Stimulated activated CD4-positive, alpha-beta T cell treated with anti-CD3 and anti-CD28 coated beads, Interleukin-2, amount 100 ng/mL, for 24 hours (primary cell): ENCODE measurements at places on chromosomes 13 and 19.

DNA sequence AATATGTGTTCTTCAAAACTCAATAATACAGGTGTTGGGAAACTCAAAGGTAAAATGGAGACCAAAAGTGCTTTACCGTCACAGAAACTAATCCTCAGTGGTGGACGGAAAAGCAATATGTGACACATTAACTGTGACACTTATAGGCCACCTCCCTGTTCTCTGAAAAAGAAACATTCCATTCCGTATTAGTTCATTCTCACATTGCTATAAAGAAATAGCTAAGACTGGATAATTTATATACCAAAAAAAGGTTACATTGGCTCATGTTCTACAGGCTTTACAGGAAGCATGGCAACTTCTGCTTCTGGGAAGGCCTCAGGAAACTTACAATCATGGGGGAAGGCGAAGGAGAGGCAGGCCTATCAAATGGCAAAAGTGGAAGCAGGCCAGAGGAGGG is 435.3 kb upstream of the HTR2A start:
- no peak for DNase-seq

- no peak for DNase-seq
These were observed 845 bp downstream of the SPRY2 start for GRCh38 chr13:80339912-80340650.

DNA sequence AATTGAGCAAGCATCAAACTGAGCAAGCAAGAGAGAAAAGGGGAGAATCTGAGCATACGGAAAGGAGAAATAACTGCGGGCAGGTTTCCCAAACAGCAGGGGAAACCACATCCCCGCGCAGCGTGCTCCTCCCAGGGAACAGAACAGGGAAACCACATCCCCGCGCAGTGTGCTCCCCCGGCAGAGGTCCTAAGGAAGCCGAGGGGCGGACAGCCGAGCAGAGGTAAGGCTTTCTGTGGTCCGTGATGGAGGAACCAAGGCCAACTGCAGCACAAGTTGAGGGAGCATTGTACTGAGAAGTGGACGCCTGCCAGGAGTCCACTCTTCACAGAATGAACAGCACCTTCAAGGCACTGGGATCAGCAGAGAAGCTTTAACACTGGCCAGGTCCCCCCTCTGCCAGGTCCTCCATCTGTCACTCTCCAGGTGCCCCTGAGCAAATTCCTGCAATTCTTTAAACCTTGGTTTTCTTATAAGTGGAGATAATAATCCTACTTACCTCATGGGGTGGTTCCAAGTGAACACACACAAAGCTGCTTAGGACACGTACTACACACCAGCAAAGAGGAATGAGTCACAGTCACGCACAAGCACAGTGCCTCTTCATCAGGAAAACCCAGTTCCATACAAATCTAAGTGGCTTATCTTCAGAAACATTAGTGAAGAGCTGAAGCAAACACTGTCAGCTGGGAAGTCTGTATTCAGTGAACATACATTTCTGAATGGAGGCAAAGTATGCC is 23.0 kb upstream of the LAMP1 start:
- DNase-seq = no peak

DNA sequence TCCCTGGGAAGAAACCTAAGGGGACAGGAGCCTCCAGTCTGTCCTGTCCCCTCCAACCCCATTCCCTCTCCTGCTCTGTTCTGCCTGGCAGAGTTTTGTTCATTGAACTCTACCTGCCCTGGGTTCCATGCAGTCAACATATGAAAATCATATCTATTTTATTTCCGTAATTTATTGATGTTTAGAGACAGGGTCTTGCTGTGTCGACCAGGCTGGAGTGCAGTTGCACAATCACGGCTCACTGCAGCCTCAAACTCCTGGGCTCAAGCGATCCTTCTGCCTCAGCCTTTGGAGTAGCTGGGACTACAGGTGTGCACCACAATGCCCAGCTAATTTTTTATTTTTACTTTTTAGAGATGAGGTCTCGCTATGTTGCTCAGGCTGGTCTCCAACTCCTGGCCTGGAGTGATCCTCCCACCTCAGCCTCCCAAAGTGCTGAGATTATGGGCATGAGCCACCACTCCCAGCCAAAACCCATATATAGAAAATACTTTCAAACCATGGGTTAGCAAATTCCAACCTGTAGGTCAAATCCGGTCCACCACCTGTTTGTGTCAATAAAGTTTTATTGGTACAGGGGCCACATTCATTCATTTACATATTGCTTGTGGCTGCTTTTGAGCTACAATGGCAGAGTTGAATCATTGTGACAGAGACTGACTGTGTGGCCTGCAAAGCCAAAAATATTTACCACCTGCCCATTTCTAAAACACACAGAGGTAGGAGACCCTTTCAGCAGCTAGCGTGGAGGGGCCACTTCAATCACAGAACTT is 39.3 kb downstream of the FBN3 start:
- DNase-seq = no peak

DNA sequence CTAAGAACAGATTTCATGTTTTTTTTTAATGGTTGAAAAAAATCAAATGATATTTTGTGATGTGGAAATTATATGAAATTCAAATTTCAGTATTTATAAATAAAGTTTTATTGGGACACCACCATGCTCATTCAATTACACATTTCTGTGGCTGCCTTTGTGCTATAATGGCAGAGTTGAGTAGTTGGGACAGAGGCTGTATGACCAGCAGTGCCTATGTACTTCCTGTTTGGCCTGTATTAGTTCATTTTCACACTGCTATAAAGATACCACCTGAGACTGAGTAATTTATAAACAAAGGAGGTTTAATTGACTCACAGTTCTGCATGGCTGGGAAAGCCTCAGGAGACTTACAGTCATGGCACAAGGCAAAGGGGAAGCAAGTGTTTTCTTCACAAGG is 33.6 kb downstream of the AKAP11 start:
- no peak for DNase-seq
